Fibroblast of upper back skin (primary cell): ENCODE measurements at places on chromosomes 4 and X.

GRCh38 chrX:9298221-9298620, 166.6 kb upstream of the TBL1X start:
- no peak for DNase-seq

GRCh38 chr4:6565691-6566390, 9.1 kb upstream of the MAN2B2 start:
- DNase-seq = no peak

- no peak for DNase-seq
Measured at GRCh38 chr4:1984406-1985191, 24.2 kb downstream of the NELFA start.

DNA sequence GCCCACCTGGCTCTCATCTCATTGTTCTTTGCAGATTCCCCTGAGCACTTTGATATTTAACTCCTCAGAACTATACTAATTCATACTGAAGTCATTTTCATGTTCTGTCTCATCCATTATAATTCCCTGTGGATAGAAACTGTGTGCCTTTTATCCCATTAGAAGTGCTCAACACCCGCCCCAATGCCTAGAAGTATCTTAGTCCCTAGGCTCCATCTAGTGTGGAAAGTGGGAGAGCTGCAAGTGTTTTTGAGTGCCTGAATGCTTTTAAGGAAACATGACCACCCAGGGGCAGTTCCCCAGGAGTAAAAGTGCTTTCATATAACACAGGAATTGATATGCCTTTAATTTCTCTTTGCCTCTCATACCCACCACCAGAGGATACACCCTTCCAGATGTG, 117.0 kb downstream of the CHRDL1 start:
- DNase-seq = no peak

- no peak for DNase-seq
Measured at GRCh38 chr4:108029016-108029720, 39.5 kb downstream of the HADH start.

- no peak for DNase-seq
Measured at GRCh38 chrX:47613082-47613481, 6.6 kb downstream of the SYN1 start.

DNA sequence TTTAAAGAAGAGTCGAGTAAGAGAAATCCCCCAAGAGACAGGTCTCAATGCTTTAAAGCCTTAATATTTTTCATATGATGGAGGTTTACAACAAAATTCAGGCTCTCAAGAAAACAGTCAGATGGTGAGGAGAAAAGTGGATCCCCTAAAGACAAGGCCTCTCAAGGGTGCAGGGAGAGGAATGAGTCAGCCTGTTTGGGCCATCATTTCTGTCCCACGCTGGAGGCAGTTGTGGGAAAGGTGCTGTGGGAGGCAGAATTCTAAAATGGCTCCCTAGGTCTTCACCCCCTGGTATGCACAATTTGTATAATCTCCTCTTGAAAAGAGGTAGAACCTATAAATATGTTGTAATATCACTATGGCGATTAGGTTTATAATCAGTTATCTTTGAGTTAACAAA, 4.6 kb upstream of the TIFA start:
- DNase-seq = no peak

- DNase-seq = no peak
Measured at GRCh38 chr4:6226506-6226905, 26.2 kb upstream of the JAKMIP1 start.

- DNase-seq = peak; percentile 31
Measured at GRCh38 chrX:45850775-45851433, 650.2 kb upstream of the DIPK2B start.

DNA sequence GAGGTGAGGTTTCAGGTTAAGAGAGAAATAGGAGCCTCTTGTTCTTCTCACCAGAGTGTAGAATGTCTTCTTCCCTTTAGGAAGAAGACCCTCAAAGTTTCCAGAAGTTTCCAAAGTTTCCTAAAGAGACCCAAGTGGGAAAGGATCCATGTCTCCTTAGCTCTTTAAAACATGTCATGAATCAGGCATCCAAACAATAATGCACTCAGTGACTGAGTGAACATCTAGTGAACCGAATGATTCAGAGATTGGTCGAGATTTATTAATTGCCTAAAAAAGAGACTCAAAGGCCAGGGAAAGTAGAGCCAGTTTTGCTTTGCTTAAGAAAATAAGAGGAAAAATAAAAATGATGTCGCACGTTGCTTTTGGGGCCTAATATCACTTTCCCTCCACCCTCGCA, 29.4 kb downstream of the FGF5 start:
- peak; percentile 66 for DNase-seq

DNA sequence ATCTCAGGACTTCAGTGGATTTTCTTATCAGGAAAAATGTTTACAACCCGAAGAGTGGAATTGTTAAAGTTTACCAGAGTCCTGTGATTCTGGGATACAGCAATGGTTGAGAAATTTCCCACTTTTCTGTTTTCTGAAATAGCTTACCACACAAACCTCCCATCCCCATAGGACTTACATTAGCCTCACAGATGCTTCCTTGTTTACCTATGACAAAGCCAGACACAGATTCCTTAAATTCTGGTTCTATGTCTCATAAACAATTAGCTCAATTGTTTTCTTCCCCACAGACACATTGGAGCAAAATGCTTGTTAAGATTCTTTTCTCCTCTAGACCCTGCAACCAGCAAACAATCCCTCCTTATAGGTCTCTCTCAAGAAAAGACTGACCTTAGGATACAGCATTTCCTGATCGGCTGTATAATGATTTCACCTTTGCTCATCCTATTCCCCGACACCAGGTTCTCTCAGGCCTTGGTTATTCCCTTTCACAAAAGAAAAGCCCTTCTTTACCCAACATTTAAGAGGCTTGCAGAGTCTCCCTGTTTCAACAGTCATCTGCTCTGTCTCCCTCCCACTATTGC, 886.2 kb downstream of the ARAP2 start:
- DNase-seq = no peak

- peak; percentile 46 for DNase-seq
Measured at GRCh38 chr4:176034499-176034898, 31.1 kb upstream of the WDR17 start.

GRCh38 chr4:6548201-6548881, 26.6 kb upstream of the MAN2B2 start:
- DNase-seq = peak; percentile 31

- DNase-seq = no peak
Measured at GRCh38 chr4:807792-808191, 18.1 kb downstream of the CPLX1 start.

DNA sequence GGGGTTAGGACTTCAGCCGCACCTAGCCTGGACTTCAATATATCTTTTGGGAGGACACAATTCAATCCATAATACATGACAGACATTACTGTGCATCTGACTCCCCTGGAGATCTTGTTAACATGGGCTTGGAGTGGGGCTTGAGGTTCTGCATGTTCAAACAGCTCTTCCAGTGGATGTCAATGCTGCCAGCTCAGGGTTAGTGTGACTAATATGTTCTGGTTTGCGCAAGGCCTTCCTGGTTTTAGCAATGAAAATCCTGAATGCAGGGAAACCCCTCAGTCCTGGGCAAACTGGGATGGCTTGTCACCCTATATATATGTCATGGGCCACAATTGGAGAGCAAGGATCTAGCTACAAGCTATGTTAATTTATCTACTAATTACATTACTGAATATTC, 2.7 kb upstream of the TSPAN7 start:
- DNase-seq = no peak

DNA sequence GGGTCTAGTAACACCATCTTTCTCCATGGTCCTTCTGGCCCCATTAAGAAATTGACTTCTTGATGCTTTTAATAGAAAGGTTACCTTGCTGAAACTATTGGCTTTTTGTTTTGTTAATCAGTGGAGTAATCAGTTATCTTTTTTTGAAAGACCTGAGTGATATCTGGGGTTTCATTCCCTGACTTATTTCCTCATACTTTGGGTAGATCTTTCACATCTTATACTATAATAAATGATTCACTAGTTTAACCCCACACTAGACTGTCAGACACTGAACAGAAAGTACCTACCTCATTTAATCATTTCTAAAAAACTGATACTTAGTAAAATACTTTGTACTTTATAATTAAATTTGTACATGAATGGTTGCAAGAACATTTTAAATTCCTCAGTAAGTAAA, 1021.1 kb downstream of the STIM2 start:
- no peak for DNase-seq

DNA sequence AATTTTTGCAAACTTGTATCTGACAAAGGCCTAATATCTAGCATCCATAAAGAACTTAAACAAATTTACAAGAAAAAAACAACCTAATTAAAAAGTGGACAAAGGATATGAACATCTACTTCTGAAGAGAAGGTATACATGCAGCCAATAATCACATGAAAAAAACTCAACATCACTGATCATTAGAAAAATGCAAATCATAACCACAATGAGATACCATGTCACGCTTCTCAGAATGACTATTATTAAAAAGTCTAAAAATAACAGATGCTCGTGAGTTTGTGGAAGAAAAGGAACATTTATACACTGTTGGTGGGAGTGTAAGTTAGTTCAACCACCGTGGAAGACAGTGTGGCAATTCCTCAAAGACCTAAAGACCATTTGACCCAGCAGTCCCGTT, 24.0 kb downstream of the CEP44 start:
- DNase-seq = no peak

- no peak for DNase-seq
Measured at GRCh38 chrX:11066812-11067211, 44.3 kb upstream of the HCCS start.

DNA sequence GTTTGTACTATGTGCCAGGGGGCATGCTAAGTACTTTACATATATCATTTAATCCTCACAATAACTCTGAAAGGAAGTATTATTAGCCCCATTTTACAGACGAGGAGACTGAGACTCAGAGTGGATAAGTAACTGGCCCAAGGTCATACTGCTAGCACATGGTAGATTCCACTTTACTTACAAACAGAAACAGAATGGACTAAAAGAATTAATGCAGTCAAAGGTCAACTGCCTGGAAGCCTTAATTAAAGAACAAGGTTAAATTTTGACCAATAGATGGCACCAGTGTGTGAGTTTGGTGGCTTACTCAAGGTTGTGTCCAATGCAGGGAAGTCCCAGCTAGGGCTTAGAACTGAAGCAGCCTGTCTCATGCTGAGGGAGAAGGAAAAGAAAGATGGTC, 4.7 kb downstream of the RIPPLY1 start:
- DNase-seq = peak; percentile 46

GRCh38 chr4:34932591-34932990, 1311.7 kb downstream of the ARAP2 start:
- no peak for DNase-seq
